Stimulated activated CD8-positive, alpha-beta memory T cell treated with anti-CD3 and anti-CD28 coated beads, Interleukin-7, amount 100 ng/mL, for 1 hour (primary cell): ENCODE measurements at places on chromosomes 11 and 22.

DNA sequence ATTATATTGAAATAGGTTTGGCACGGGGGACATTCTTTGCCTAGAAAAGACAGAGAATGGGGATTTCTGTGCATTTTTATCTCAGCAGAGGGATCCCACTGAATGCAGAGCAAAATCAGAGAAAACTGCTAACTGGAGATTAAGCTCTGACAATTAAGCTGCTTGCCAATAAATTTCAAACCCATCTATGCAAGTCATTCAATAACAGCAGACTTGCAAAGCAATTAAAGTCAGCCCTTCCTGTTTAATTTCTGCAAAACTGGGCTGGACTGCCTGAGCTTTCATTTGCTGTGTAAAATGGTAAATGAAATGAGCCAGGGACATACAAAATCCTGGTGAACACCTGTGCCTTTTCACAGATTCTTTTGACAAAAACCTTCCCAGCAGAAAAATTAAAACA lies 1273.9 kb upstream of the CNTN5 start:
- no peak for DNase-seq

GRCh38 chr22:17260298-17260697 lies 41.1 kb upstream of the ADA2 start:
- no peak for DNase-seq

DNA sequence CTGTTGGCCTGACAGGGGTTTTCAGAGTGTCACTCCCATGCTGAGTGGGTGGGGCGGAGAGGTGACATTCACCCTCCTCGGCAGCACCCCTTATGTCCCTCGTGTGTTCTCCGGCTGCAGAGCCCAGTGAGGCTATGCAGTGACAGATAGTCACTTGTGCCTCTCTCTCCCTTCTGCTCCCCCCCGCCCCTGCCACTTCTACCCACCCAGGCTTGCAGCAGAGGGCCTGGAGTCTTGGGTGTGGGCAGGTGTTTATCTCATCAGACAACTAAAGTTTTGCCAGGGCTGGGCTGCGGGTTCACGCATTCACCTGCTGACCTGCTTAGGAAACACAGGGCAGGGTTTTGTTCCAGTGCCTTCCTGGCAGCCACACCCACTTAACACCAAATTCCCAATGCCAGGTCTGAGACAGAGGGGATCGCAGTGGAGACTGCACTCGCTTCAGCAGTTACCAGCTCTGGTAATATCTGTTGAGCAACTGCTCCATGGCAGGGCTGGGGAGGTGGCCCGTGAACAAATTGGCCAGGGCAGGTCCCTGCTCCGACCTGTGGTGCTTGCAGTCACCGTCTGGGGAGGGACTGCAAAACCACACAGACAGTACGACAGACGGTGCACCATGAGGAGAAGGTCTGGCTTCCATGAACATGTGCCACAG lies 50.5 kb upstream of the ADA2 start:
- no peak for DNase-seq

- no peak for DNase-seq
Observed at GRCh38 chr11:31802609-31802989, 8.5 kb downstream of the PAX6 start.

- DNase-seq = no peak
Observed at GRCh38 chr11:128785141-128785540, 82.0 kb downstream of the KCNJ1 start.

DNA sequence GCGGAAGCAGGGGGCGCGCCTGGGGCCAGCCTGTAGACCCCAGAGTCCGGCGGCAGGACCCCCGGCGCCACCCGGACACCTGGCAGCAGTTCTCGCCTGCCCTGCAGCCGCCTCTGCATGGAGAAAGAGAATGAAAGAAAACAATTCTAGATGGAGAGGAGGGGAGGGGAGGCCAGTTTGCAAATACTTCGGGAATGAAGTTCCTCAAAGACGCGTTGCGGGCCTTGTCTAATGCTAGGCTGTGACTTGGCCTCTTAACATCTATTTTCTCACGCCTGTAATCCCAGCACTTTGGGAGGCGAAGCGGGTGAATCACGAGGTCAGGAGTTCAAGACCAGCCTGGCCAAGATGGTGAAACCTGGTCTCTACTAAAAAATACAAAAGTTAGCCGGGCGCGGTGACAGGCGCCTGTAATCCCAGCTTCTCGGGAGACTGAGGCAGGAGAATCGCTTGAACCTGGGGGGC lies 2.1 kb upstream of the BARX2 start:
- no peak for DNase-seq

DNA sequence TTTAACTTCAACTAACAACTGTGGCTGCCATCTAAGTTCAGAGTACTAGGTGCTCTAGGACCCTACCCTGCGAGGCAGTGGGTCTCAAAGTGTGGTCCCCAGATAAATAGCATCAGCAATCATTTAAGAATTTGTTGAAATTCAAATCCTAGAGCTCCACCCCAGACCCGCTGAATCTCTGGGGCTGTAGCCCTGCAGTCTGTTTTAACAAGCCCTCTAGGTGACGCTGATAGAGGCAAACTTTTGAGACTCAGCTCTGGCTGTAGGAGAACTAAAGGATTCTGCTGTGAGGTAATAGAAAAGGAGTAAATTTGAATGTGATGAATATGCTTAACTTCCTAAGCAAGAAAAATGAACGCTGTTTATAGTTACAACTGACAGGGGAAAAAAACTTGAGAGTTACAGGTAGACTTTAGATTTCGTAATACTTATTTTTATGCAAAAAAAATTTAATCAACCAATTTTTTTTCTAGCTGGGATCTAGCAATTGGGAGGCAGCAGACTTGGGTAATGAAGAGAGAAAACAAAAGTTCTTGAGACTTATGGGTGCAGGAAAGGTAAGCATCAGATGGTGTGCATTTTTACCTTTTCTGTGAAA lies 5.8 kb downstream of the C11orf58 start:
- DNase-seq = no peak
